Melanocyte of skin (primary cell): ENCODE measurements at places on chromosomes 5 and 9. TPM values are rescaled to one million over a fixed set of nuclear protein-coding genes. Genes with fewer than 3 reads are reported as not detected.

Gene PPIC
- 10.2 and 12.0 TPM in 2 replicates for total RNA-seq

Gene RNF208
- total RNA-seq: not detected in 2 replicates

Gene SCGB3A2
- total RNA-seq: not detected in 2 replicates

Gene GRM6
- not detected in 2 replicates for total RNA-seq

Gene SELENOP
- total RNA-seq: 3.3 TPM in 1 of 2 replicates, not detected in the other

Gene GADD45G
- 0.36 TPM in 1 of 2 replicates, not detected in the other for total RNA-seq

Gene FOXD4
- under 0.01 TPM in 1 of 2 replicates, not detected in the other for total RNA-seq

Gene GPR151
- not detected in 2 replicates for total RNA-seq

Gene C9
- under 0.01 and 0.34 TPM in 2 replicates for total RNA-seq

Gene LIFR
- total RNA-seq: 1.5 and 1.7 TPM in 2 replicates

Gene FYB1
- total RNA-seq: 2.7 and 5.9 TPM in 2 replicates
